ENCODE measurements at places on chromosomes 6 and 20.

- no peak for DNase-seq
Measured at GRCh38 chr6:124132256-124132655, 328.6 kb downstream of the NKAIN2 start.

- DNase-seq, result no peak
Measured at GRCh38 chr20:25468126-25469075, 60.9 kb downstream of the GINS1 start.

GRCh38 chr6:154567695-154568220 lies 57.3 kb upstream of the CNKSR3 start:
- no peak for DNase-seq

GRCh38 chr6:144285798-144286502 lies 815 bp downstream of the UTRN start:
- peak; percentile 92 for DNase-seq

- no peak for DNase-seq
Measured at GRCh38 chr6:94349227-94349626, 929.9 kb upstream of the EPHA7 start.

- DNase-seq, result no peak
Measured at GRCh38 chr6:45300736-45301135, 27.4 kb upstream of the RUNX2 start.

GRCh38 chr20:32980131-32980941 lies 23.9 kb downstream of the SUN5 start:
- DNase-seq, result peak; percentile 73

DNA sequence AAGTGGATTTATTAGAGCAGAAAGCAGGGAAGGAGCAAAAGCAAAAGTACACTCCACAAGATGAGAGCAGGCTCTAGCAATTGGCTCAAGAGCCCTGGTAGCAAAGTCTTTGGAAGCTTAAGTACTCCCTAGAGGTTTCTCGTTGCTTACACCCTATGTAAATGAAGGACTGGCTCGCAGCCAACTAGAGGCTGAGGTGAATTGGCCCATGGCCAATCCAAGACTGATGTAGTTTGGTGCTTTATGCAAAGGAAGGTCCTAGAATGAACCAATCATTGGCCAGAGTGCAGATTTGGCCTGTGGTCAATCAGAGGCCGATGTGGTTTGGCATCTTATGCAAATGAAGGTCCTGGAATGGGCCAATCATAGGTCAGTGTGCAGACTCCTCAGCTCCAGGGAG lies 191.3 kb upstream of the ARID1B start:
- DNase-seq, result no peak

DNA sequence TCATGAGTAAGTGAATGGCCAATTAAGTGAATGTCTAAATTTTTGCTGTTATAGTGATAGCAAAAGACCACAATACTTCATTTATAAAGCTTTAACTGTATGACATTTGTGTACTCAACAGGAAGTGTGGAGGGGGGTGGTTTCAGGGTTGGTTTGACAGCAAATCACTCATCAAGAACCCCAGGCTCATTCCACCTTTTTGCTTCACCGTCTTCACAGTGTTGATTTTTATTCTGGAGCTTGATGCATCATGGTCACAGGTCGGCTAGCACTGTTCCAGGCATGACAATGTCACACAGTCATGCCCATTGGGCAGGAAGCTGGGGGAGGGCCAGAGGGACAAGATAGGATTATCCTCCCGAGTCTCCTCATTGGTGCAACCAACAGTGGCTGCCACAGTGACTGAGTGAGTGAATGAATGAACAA lies 75.0 kb downstream of the MDGA1 start:
- DNase-seq, result no peak

- no peak for DNase-seq
Measured at GRCh38 chr6:16849988-16850680, 88.9 kb upstream of the ATXN1 start.

DNA sequence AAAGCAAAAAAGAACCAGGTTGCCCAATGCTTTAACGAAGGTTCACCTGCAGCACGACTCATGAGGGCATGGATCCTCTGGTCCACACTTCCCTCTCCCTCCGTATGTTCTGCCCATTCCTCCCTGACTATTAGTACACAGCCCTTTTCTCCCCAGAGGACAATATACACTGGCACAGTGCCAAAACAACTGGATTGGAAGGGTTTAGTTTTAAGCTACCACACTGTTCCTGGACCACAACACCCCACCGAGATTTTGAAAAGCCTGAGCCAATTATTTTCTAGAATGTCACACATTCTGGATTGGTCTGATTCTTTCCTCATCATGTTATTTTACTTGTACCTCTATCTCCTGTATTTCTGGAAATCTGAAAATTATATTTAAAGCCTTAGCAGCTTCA lies 2.9 kb upstream of the AKAP7 start:
- no peak for DNase-seq

GRCh38 chr20:46108976-46109375 lies 9.1 kb upstream of the CD40 start:
- no peak for DNase-seq

DNA sequence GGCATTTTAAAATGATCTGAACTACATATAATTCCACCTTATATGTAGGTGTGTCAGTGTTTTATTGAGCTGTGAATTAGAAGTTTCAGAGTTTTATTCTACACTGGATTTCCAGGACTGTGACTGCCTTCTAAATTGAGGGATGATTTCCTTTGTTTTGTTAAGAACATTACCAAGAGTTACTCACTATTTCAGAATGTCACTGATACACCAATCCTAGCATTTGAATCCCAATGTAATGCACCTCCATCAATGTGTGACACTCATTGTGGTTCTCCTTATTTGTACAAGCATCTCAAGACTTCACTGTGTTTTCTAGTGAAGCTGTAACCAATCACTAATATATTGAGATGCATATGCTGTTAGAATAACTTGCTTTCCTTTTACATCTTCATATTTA lies 86.8 kb downstream of the PLCB1 start:
- DNase-seq, result no peak

- DNase-seq, result no peak
Measured at GRCh38 chr6:151392427-151392826, 1.1 kb upstream of the ZBTB2 start.

GRCh38 chr6:19836799-19837510 lies at the start of gene ID4:
TSS of gene ID4 (plus strand) at chr6:19837370. CDS start at chr6:19837755, 385 bp downstream.
- peak; percentile 97 for DNase-seq

- DNase-seq, result no peak
Measured at GRCh38 chr6:135876058-135876457, 24.6 kb downstream of the PDE7B start.

- DNase-seq, result no peak
Measured at GRCh38 chr6:158843751-158844683, 24.8 kb upstream of the EZR start.

DNA sequence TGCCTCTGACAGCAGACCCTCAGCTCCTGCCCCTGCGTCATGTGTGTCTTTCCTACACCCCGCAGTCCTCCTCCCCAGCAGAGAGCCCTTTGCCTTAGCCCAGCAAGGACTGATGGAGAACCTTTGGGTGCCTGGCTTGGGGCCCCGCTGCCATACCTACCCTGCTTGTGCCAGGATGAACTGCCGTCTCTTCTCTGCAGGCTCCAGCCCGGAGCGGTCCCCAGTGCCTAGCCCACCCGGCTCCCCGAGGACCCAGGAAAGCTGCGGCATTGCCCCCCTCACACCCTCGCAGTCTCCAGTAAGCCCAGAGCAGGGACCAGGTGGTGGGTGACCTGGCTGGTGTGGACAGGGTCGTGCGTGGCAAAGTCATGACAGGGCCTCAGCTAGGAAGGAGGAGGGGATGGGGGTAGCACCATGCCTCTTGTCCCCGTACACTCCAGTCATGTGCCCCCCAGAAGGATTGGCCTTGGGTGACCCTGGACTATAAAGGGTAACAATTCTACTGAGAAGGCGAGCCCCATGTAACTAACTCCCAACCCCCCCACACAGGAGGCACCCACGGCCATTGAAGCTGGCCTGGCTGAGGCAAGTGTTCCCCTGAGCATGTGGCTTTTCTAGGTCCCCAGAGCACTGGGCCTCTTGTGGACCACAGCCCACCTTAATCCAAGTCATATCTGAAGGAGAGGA lies 8.3 kb downstream of the HSPA12B start:
- DNase-seq, result no peak

GRCh38 chr20:45406260-45407066 lies 1.6 kb upstream of the DBNDD2 start:
- peak; percentile 94 for DNase-seq

DNA sequence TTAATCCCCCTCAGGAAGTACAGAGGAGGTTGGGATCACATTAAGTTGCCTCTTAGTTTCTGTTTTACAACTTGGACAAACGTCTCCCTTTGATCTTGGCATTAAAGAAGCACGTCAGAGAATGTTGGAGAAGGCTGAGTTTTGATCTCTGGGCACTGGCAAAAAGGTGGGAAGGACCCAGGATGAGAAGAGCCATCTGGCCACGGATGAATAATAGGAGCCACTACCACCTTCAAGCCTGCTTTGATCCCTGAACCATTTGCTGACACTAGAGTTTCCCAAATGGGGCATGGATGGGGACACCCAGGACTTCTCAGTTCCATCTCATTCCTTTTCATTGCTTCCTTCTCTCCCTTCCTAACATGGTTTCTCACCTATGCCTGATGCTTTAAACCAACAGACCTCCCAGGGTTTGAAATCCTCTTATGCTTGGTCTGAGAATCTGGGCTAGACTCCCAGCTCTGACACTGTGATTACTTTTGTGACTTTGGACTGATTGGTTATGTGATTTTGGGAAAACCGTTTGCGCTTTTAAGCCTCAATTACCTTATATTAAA lies 5.8 kb downstream of the TM9SF4 start:
- DNase-seq, result no peak

GRCh38 chr20:19435821-19436220 lies 223.4 kb downstream of the SLC24A3 start:
- no peak for DNase-seq

DNA sequence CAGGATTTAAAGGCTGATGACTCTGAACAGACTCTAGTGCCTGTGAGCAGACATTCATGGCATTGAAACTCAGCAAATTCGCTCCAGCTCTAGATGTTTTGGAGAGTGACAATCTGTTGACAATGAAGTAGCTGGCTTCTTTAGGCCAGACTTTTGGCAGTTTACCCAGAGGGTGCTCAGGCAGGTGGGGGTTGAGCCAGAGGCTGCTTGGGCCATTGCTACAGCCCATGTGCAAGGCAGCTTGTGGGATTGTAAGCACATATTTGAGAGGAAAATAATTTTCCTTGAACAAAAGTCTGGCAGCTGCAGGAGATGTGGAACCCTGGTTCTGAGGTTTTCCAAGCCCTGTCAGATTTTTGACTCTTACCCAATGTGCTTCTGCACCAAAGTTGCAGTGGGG lies 311.6 kb downstream of the CDC5L start:
- no peak for DNase-seq

GRCh38 chr6:107493158-107494057 lies 3.5 kb downstream of the SOBP start:
- no peak for DNase-seq

GRCh38 chr6:65449926-65450325 lies 257.1 kb downstream of the EYS start:
- no peak for DNase-seq

DNA sequence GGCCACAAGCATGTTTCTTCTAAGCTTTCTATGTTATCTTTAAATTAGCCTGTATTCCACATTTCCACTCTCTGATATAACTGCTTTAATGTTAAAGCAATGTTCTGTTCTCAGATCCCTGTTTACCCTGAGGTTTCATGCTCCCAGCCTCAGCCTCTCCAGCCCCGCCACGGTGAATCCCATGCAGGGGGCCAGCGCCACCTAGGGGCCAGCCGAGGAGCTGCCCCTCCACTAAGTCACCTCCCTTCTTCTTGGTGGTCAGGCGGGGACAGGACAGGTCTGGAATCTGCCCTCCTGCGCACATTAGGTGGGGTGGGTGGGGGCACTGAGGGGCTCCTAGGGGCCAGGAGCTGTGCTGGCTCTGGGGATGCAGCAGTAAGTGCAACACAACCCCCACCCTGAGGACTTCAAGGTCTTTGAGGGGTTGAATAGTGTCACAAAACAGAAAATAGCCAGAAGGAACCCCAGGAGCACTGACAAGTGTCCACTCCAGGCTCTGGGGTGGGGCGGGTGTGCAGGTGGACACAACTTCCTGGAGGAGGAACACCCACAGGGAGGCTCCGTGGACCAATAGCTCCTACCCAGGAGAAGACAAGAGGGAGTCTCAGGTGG lies 61.6 kb downstream of the RAB44 start:
- DNase-seq, result peak; percentile 95
